T-helper 22 cell (primary cell): ENCODE measurements at places on chromosomes 12 and 14.

GRCh38 chr12:3380200-3381043, 110.6 kb upstream of the PRMT8 start:
- DNase-seq, result no peak

- no peak for DNase-seq
Observed at GRCh38 chr14:59565087-59565486, 11.5 kb downstream of the CCDC175 start.

DNA sequence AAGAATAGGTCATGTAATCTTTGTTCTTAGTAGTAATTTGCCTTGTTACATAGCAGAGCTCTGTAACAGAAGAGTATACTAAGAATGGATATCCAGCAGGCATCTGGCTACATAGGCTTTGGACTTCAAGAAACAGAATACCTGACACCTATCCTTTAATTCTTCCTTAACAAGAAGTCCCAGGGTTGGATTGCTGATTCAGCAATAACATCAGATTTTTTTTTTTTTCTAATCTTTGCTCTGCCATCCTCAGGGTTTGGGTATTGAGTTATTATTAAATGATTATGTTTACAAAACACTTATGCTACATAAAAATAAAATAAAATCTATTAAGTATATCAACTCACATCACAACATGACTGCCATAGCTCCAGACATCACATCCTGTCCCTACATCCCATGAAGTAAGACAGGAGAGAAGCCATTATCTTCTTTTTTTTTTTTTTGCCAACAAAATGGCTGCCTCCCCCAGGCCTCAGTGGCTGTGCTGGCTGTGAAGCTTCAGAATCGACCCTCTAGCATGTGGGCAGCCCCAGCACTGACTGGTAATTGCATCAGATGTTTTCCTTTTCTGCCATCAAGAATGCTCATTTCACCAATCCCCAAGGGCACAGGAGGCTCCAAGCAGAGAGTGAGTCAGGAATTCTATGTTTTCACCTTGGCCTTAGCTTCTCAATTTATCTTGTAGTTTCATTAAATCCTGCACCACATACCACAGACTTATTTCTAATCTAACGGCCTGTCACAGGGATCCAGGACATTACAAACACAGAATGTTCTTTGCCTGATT, 186.2 kb downstream of the DICER1 start:
- DNase-seq, result no peak

GRCh38 chr14:22039938-22040780, 366.5 kb upstream of the OR4E1 start:
- DNase-seq, result peak; percentile 1

- no peak for DNase-seq
Observed at GRCh38 chr14:22981090-22981875, 1.1 kb downstream of the AJUBA start.

- DNase-seq, result no peak
Observed at GRCh38 chr12:87382959-87383566, 646.1 kb downstream of the C12orf50 start.

DNA sequence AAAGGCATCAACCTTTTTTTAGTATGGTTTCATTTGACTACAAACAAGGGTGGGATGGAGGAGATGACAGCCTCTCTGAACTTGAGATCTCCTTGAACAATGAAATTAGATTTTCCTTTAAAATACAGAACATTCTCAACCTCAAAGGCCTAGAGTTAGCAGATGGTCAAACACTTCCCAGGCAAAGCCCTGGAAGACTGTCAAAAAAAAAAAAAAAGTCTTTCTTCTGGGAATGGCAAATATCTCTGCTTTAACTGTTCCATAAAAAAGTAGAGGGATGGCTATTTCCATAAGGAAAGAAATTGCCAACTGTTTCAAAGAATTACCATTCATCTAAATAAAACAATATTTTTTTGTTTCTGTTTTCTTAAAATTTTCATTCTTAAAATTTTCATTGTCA, 870.8 kb downstream of the GALC start:
- DNase-seq, result no peak
